AG09309 (cell line): ENCODE measurements at places on chromosomes 4 and X.

DNA sequence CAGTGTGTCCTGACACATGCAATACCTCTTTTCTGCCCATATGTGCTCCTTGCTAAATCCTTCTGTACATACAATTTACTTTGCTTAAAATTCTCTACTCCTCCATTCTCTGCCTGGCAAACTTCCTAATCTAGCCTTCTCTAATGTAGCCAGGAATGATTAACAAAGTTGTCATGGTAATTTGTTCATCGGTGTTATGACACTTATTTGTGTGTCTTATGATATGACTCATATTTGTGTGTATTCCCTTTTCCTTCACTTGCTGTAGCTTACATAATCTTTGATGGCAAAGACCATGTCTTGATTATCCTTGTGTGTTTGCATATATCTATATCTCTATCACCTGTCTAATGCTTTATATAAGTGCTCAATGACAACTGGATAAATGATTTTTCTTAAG is 133.3 kb downstream of the COL25A1 start:
- no peak for DNase-seq

- no peak for DNase-seq
Measured at GRCh38 chr4:77167866-77168265, 10.9 kb downstream of the CCNG2 start.

DNA sequence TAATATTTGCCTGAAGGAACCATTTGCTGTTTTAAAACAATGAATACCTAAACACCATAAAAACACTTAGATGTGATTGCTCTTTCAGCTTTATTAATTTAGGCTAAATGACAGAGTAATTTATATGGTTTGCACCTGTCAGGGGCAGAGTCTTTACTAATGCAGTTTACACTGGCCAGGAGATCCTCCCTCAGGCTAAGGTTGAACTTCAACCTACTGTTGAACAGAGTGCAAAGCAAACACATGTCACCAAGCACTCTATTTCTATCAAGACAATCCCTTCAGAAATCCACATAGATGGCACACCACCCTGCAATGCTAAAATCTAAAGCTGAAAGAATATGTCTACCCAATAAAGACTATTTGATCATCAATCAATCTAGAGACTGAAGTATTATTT is 147.3 kb downstream of the KLHL13 start:
- no peak for DNase-seq

DNA sequence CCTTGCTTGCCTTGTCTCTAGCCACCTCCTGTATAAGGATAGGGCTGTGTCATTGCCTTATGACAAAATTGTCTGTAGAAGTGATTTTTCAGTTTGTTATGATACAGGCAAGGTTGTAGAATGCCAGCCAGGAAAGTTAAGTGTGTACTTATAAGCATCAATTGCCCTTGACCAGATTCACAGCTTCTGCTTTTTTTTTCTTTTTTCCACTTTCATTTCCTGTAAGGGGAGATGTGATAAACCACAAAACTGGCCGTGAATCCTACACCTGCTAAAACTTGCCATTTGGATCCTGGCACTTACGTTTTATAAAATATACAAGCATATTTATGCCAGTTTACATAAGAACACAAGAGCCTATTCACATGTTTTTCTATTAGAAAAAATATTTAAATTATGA is 35.0 kb upstream of the BMPR1B start:
- DNase-seq = no peak

- no peak for DNase-seq
Measured at GRCh38 chrX:39145859-39146258, 344.6 kb downstream of the MID1IP1 start.

GRCh38 chr4:4852591-4853362 is 6.7 kb upstream of the MSX1 start:
- DNase-seq = peak; percentile 46

- DNase-seq = no peak
Measured at GRCh38 chr4:6110681-6111353, 89.5 kb downstream of the JAKMIP1 start.

- DNase-seq = no peak
Measured at GRCh38 chrX:66255359-66255967, 91.4 kb downstream of the HEPH start.

- no peak for DNase-seq
Measured at GRCh38 chr4:62797221-62797620, 1597.1 kb downstream of the ADGRL3 start.

GRCh38 chr4:77044461-77045150 is 31.2 kb downstream of the CCNI start:
- DNase-seq = no peak

DNA sequence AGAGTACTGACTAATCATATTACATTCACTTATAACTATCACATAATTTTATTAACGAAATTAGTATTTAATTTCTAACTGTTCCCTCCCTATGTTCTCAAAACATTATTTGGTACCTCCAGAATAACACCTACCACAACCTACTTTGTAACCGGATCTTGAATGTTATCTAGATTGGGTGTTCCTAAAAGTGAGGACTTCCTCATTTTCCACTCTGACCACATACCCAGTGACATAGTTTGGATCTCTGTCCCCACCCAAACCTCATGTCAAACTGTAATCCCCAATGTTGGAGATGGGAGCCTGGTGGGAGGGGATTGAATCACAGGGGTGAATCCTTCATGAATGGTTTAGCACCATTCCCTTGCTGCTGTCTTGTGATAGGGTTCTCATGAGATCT is 21.8 kb downstream of the NR3C2 start:
- DNase-seq = no peak
